CD4-positive, alpha-beta T cell treated with Interleukin-12 subunit alpha and Interleukin-12 subunit beta, for 1 hour (primary cell): ENCODE measurements at places on chromosomes 1 and 21.

DNA sequence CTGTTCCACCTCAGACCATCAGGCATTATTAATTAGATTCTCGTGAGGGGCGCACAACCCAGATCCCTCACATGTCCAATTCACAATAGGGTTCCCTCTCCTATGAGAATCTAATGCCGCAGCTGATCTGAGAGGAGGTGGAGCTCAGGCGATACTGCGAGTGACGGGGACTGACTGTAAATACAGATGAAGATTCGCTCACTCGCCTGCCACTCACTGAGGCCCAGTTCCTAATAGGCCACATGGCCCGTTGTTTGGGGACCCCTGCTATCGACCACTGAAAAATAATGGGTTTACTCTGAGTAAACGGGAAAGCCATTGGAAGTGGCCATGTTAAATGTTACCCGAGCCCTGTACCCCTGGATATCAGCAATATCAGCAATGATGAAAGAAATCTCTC, 65.9 kb downstream of the GRIK1 start:
- no peak for DNase-seq

DNA sequence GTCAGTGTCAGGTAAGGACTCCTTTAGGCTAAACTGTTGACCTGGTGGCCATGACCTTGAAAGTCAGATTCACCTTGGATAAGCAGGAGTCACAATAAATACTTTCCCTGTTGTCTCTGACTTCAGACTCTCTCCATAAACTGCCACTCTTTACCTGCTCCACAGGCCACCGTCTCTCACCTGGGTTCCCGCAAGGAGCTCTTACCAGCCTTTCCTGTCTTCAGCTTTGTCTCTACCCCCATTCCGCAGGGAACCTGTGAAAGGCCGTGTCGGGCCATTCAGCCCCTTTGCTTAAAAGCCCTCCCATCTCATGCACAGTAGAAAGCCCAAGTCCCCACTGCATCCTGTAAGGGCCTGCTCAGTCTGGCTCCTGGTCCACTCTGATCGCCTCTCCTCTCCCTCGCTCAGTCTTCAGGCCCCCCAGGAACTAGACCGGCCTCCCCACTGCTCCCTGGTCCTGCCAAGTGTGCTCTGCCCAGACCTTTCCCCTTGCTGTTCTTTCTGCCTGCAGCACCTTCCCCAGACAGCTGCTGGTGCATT, 79.5 kb downstream of the ACTL8 start:
- no peak for DNase-seq

- peak; percentile 57 for DNase-seq
These were observed 1.3 kb downstream of the DYRK1A start for GRCh38 chr21:37367703-37368540.

DNA sequence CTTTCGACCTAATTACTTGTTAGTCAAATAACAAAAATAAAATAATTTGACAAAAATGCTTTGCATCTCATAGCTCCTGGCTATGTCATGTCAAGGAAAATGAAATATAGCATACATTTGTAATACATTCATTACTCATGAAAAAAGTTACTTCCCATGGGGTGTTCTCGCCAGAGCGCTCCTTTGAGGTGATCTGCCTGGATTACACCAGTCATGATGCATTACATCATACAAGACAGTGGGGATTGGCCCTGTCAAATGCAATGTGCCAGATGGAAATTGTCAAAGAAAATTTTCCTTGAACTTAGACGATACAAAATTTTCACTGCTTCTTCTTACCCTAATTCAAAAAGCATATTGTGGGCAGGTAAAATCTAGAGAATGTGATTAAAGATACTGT, 215.6 kb upstream of the B3GALT2 start:
- no peak for DNase-seq

DNA sequence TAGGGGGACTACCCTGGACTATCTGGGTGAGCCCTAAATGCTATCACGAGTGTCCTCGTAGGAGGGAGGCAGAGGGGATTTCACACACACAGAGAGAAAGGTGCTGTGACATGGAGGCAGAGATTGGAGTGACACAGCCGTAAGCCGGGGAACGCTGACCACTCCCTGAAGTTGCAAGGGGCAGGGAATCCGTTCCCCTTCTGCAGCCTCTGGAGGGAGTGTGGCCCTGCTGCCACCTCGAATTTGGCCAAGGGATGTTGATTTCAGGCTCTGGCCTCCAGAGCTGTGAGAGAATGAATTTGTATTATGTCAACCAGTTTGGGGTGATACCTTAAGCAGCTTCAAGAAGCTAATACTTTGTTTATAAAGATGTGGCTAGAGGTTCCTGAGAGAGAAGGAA, 137.7 kb downstream of the ACTL8 start:
- no peak for DNase-seq

DNA sequence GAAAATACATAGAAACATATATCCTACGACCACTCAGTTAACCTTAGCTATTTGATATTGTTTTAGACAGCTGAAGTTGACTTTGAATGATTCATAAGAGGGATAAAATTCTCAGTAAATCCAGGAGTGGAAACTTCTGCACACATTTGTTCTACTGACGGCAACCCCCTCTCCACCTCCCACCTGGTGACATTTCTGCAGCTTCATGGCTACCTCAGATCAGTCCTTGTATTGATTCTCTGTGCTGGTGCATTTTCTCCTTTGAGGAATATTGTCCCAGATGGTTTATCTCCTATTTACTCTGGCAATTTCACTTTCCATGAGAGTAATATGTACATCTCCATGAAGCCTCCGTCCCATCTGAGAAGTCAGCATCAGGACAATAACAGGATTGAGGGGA, 57.7 kb upstream of the COA6 start:
- no peak for DNase-seq

DNA sequence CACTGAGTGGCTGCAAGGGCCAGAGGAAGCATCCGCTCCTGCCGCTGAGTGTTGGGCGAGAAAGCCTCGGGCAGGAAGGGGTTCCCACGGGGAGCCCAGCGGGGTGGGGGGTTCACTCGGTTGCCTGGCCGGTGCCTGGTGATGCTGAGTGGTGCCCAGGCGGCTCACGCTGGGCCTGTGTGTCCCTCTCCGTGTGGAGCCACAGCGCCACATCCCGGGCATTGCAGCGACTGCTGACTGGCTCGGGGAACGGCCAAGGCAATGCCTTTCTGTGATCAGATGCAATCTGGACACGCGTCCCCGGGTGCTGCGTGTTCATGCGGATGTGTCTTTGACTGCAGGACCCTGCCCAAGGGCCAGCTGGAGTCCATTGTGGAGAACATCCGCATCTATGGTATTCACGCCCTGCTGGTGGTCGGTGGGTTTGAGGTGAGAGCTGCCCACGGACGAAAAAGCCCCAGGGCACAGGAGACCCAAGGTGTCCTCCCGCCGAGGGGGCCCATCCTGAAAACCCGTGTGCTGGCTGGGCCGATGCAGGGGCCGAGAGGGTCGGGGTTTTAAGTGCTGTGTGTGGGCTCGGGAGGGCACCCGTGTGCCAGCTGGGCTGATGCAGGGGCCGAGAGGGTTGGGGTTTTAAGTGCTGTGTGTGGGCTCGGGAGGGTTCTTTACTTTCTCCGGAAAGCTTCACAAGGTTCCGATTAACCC, 16.4 kb downstream of the CFAP410 start:
- DNase-seq: no peak

DNA sequence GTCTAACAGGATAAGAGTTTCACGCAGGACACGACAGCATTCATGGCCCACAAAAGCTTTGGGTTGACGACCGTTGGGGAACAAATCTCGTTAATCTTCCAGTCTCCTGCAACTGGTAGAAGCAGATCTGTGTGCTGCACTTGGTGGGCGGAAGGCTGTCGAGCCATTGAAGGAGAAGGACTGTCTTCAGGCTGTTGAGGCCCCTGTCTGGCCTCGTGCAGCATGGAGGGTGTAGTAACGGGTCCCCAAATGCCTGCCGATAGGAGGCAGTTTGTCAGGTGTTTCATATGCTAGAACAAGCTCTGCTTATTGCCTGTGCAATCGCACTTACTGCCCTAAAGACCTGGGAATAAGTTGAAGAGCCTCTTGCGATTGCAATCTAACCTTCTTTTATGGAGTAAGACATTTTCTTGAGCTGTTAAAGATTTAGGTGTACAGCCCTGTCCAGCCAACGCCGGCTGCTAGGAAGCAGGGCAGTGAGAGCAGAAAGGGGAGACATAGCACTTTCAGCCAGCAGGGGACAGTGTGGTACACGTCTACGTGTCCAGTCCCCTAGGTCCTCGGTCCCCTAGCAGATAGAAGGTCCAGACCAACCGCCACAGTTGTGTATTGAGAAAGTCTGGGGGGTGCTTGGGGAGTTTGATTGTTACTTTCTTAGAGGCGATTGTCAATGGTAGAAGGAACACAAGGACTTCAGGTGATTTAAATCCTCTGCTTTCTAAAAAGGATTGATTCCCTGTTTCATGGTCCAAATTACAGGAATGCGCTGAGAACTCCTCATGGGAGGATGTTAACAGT, 102.3 kb upstream of the TMPRSS2 start:
- DNase-seq: no peak

DNA sequence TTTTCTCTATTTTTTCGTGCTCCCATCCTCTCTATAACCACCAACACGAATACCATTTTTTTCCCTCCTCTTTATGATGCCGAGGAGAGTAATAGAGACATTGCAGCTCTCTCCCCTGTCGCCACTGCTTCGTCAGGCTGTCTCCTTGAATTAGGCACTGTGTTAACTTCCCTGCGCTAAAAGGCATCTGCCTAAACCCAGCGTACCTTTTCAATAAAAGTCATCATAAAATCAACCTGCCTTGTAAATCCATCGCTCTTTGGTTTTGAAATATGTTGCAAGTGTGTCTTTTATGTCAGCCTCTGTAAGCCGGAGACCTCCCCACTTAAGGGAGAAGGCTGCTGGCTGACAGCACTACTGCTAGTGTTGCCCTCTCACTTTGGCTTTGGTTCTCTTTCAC, 8.7 kb downstream of the RNF220 start:
- no peak for DNase-seq

- no peak for DNase-seq
These were observed 1.9 kb downstream of the ZBTB48 start for GRCh38 chr1:6581561-6582305.

GRCh38 chr1:6358757-6359201, 34.8 kb downstream of the ACOT7 start:
- DNase-seq: peak; percentile 80

GRCh38 chr1:6591222-6591621, 11.4 kb downstream of the ZBTB48 start:
- no peak for DNase-seq

DNA sequence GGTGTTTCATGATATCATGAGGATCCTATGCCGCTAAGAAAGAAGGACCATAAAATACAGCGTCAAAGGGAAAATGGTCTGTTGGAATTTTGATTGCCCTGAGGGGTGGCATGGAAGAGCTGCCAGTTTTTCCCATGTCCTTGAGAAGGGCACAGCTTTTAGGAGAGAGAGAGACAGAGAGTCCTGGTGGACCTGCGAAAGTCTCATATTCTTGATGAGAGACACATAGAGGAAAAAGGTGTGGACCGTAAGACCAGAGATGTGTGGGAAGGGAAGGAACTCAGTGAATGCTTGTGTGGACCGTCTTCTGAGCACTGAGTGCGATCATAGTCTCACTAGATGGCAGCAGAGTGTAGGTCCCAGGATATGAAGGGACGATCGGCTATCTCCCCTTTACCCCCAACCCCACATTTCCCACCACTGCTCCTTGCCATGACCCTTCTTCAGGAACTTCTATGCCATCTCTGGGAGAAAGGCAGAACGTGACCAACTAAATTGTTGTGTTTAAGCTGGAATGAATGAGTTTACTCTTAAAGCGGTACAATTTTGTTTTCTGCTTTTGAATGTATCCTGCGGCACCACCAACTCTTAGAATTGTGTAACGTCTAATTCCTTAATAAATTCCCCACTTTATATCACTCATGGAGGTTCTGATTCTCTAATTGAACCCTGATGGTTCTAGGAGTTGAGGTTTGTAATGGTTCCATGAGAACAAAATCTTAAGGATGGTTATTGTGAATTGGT, 117.7 kb downstream of the CTH start:
- no peak for DNase-seq

DNA sequence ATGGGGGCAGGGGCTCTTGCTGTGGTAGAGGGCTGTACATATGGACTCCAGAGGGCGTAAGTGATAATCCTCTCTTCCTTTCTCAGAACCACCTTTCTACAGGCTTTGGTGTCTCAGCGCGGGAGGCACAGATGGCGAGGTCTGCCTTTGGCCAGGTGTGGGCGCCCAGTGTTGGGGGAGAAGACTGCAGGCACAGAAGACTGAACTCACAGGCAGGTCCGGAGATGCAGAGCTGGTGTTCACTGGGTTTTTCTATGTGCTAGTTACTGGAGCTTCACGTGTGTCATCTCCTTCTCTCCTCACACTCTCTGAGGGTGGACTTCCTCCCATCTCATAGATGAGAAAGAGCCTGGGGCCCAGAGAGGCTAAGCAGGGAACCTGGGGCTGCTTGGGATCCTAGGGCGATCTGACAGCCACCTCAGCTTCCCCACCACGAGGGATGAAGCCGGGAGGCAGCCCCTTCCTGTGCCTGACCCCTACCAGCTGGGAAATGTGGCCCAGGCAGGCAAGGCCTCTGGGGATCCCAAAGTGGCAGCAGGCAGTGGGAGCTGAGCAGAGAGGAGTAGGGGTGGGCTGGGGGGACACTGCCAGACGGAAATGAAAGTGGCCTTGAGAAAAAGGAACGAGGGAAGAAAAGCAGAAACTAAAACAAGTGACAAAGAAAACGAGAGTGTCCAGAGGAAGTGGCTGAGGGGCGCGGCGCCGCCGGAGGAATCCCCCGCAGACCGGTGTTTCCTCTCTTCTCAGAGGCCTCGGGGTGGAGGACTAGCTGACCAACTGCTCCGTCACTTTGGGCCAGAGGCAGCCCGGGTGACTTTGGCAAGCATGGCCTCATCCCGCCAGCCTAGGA, 191.6 kb downstream of the HIVEP3 start:
- peak; percentile 42 for DNase-seq
